GM23338 (cell line): ENCODE measurements at places on chromosomes 3 and 15.
A peak's percentile ranks its signal among the peaks of the same experiment; 100 is the strongest.

- no peak for DNase-seq
Measured at GRCh38 chr3:13188181-13188779, 115.1 kb upstream of the IQSEC1 start.

DNA sequence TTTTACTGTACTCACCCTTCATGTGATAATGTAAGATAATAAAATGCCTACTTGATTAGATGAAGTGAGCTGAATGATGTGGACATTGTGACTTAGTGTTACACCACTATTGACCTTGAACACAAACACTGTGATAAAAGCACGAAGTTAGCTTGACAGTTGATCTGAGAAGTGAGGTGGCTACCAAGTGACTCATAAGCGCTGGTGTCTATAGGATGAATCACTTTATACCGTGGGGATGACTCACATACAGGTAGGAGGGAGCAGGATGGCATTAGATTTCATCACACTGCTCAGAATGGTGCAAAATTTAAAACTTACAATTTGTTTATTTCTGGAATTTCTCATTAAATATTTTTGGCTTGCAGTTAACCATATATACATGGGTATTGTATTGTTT, 174.7 kb upstream of the CNTN3 start:
- DNase-seq, result no peak

DNA sequence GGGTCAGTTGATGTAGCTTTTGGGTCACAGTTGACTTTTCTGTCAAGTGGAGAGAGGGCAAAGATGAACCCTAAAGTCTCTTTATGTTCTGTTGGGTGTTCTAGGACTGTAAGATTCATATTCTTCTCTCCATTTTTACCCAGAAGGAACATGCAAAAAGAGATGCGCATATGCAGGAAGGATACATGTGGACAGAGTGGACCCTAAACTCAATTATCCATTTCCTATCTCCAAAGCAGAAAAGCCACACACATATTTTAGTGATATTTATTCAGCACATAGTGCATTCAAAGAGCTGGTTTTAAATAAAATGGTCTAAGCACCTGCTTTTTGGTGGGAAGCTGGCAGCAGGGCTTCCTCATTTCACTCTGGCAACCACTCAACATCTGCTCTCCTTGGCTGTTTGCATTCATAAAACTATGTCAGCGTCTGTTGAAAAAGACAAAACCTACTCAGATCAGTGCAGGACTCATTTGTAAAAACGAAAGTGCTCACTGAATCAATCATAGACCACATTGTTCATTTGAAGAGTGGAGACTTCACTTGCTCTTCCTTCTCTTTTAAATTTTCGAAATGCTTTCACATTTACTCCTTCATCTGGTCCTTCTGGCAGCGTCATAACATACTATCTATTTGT, 96.6 kb downstream of the SEMA6D start:
- DNase-seq, result no peak

GRCh38 chr15:34994925-34995324, 6.8 kb upstream of the ZNF770 start:
- peak; percentile 40 for DNase-seq

- no peak for DNase-seq
Measured at GRCh38 chr3:48372862-48373435, 930 bp downstream of the FBXW12 start.

- peak; percentile 63 for DNase-seq
Measured at GRCh38 chr15:51093839-51094605, 684 bp downstream of the TNFAIP8L3 start.
